Activated T-cell treated with anti-CD3 and anti-CD28 coated beads, Interleukin-2, amount 50 U/mL, for 72 hours (primary cell): ENCODE measurements at places on chromosomes 11 and 22.

DNA sequence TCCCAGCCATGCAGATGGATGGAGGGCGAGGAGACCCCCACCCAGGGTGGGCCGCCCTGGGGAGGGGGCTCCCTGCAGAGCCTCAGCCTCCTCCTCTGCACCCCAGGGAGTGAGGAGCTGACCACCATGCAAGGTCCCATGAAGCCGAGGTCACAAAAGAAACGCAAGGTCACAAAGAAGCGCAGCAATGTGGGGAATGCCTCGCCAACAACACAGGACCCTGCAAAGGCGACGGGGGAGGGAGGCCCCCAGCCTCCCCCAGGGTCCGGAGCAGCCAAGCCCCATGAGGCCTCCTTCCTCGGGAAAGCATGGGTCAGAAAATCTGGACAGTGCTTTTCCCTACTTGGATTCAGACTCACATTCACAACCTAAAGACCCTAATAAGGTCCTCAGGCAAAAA is 191.5 kb downstream of the BRD1 start:
- DNase-seq, result no peak

GRCh38 chr11:122743949-122744348 is 88.4 kb downstream of the UBASH3B start:
- DNase-seq, result peak; percentile 88

DNA sequence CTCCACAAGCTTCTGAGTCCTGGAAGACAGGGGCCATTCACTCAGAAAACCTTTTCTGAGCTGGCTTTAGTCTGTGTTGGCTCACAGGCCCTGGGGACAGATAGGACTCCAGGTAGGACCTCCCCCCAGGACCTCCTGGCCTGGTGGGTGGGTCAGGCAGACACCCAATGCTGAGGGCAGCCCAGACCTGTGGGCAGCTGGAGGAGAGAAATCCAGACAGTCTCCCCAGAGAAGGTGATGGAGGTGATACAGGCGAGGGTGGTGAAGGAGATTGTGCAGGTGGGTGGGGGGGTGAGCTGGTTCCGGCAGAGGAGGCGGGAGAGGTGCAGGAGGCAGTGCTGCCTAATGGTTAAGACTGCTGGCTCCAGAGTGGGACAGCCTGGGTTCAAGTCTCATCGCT is 15.6 kb downstream of the LRRC32 start:
- DNase-seq, result no peak

DNA sequence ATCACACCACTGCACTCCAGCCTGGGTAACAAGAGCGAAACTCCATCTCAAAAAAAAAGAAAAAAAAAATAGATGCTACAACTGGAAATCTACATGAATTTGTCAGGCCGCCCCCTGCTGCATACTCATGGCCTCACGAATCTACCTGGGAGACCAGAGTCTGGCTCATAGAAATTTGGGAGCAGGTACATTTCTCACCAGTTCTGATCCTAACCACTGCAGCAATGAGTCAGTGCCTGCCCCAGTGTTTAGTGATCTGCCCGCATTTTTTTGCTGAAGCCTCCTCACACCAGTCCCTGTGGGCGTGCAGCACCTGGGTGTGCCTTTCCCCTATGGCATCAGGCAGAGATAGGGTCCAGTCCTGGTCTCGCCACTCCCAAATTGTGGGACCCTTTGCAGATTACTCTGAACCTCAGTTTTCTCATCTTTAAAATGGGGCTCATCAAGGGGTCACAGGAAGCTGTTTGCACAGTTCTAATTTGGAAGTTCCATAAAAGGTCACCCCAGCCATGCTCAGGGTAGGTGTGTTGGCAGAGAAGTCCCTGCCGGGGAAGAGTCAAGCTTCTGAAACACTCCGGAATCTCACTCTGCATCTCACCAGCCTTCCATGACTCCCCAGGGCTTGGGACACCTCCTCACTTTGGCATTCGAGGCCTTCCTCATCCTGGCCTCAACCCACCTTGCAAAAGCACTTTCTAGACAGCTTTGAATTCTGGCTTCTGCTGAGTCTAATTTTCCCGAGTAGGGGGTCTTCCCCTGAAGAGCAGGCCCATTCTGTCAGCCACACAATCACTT is 39.3 kb upstream of the LINC01488 start:
- DNase-seq, result peak; percentile 15

GRCh38 chr11:17154409-17155159 is 53.2 kb downstream of the PIK3C2A start:
- DNase-seq, result no peak

DNA sequence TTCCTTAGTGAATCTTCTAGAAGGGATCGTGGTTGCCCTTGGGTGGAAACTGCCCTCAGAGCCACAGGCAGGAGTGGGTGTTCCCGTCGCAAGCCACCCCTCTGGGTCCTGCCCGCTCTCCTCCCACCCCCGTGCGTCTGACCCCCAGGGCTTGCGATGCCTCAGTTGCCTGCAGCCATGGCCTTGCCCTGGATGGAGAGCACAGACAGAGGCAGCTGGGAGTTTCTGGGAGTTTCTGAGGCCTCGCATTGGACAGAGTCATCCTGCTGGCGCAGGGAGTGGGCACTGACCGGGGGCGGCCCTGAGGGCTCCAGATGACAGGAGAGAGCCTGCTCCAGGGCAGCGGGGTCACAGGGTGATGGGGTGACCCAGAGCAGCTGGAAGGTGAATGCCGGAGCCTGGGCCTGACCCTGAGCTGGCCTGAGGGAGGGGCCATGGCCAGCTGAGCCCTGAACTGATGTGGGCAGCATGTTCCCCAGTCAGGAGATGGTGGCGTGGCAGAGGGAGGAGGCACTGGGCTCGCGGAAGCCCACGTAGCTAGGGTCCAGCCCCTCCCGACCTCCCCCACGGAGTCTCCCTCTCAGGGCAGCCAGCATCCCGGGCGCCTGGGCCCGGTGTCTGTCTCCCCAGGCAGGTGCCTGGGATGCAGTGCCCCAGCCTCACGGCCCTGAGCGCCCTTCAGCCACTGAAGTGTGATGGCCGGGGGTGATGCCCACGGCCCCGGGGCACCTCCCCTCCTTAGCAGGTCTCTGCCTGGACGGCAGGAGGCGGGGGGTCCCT is 1236.2 kb downstream of the BRD1 start:
- no peak for DNase-seq

DNA sequence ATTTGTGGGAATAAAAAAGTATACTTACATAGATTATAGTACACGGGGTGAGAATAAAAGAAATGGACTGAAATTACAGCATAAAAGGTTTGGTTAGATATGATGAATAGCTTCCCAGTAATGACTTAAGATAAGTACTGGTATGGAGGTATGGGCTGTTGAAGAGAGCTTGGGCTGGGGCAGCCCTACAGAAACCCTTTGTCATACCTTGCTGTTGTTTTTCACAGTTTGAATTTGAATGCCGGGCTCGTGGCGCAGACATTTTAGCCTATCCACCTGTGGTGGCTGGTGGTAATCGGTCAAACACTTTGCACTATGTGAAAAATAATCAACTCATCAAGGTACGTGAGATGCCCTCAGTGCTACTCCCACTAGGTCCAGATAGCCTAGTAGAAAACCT is 42.3 kb upstream of the RBX1 start:
- DNase-seq, result no peak

DNA sequence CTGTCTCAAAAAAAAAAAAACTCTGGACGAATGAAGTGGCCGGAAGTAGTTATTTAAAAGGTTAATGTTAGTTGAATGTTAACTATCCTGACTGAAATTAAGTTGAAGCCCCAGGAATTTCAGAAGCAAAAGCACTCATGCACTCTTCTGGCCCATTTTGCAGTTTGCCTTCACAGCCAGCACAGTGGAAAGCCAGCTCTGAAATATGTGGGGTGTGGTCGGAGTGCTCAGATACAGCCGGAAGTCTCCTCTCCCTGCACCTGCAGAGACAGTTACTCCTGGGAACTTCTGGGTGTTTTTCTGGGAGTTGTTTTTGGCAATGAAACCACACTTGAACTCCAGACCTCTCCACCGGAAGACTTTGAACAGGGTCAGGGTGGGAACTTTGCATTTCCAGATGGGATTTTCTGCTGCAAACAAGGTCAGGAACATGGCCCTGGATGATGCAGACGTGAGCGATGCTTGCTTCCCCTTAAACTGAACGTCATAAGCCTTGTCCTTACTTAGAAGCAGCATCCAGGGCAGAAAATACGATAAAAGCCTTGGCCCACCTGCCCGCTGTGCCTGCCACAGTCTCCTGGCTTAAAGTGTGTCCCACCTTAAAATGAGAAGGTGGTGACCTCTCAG is 21.5 kb upstream of the CABP2 start:
- no peak for DNase-seq

GRCh38 chr11:31620434-31620833 is 110.9 kb downstream of the ELP4 start:
- DNase-seq, result no peak

GRCh38 chr22:37549704-37550059 is 10.6 kb upstream of the CDC42EP1 start:
- no peak for DNase-seq

DNA sequence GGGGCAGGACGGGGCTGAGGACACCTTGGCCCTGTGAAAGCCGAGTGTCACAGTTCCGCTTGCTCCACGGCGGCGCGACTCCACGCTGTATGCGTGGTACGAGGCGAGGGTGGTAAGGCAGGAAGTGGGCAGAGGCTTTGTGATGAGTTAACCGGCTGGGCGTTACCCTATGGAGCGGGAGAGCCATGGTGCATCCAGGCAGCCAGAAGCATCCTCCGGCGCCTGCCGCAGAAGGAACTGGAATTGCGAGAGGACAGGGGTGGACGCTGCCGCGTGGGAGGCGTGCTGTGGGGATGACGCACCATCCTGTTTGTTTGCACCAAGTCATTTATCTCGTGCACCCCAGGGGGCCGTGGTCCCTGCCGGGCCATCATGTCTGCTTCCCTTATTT is 643.9 kb downstream of the BRD1 start:
- DNase-seq, result no peak

GRCh38 chr11:109957000-109957399 is 136.2 kb upstream of the ZC3H12C start:
- DNase-seq, result no peak

DNA sequence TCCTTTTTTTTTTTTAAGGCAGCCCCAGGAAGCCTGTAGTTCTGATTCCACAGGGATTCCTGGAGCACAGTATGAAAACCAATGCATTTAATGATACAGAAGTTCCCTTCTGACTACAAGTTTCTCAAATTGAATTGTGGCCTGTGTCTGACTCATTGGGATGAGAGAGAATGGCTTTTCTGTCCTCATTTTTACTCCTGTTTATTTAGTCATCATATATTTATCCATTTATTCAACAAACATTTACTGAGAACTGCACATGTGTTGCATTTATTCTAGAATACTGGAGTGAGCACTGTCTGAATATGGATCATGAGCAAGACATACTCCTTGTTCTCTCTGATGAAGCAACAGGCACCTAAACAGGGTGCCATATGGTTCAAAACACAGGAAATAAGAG is 231.2 kb downstream of the NTM start:
- no peak for DNase-seq

- DNase-seq, result no peak
Observed at GRCh38 chr11:113345978-113346377, 31.6 kb downstream of the TTC12 start.

GRCh38 chr11:44753961-44754645 is 27.3 kb downstream of the TSPAN18 start:
- no peak for DNase-seq
